ENCODE measurements at places on chromosomes 7 and 10. TPM values are rescaled to one million over a fixed set of nuclear protein-coding genes. Genes with fewer than 3 reads are reported as not detected.

The NPY4R gene
- not detected for total RNA-seq

The IL2RA gene
- total RNA-seq: not detected

The NEUROD6 gene
- 653 TPM for total RNA-seq

The DUSP5 gene
- 2.0 TPM for total RNA-seq

The CAMK2G gene
- total RNA-seq: 50.1 TPM

The ZEB1 gene
- 41.6 TPM for total RNA-seq

The CACNA2D1 gene
- 197 TPM for total RNA-seq

The FOXK1 gene
- total RNA-seq: 17.5 TPM

The IQUB gene
- total RNA-seq: 2.0 TPM

The ADRA2A gene
- total RNA-seq: 19.6 TPM

The LRRC18 gene
- total RNA-seq: not detected

The ACSM6 gene
- total RNA-seq: not detected

The EN2 gene
- total RNA-seq: not detected

The AKR1E2 gene
- 74.2 TPM for total RNA-seq

The GIGYF1 gene
- total RNA-seq: 15.1 TPM

The CRYGN gene
- under 0.01 TPM for total RNA-seq

The RAPGEF5 gene
- total RNA-seq: 90.9 TPM

The GPR141 gene
- total RNA-seq: not detected

The VWDE gene
- 1.2 TPM for total RNA-seq

The TSPAN13 gene
- 148 TPM for total RNA-seq

The SPDYE5 gene
- not detected for total RNA-seq

The FBXO24 gene
- total RNA-seq: 0.41 TPM

The CALU gene
- 55.0 TPM for total RNA-seq

The LRMDA gene
- total RNA-seq: 4.5 TPM

The C7orf33 gene
- total RNA-seq: not detected

The GOLGA7B gene
- 17.9 TPM for total RNA-seq

The NKX1-2 gene
- under 0.01 TPM for total RNA-seq

The WNT8B gene
- not detected for total RNA-seq

The STEAP2 gene
- 2.4 TPM for total RNA-seq

The MYL10 gene
- total RNA-seq: not detected

The PRXL2A gene
- 80.3 TPM for total RNA-seq

The GSTO2 gene
- 2.4 TPM for total RNA-seq

The CYP2C19 gene
- 0.41 TPM for total RNA-seq

The ABCA13 gene
- total RNA-seq: under 0.01 TPM

The HGF gene
- 5.7 TPM for total RNA-seq

The NAT16 gene
- total RNA-seq: 0.82 TPM

The UNCX gene
- total RNA-seq: not detected

The STOX1 gene
- 9.0 TPM for total RNA-seq
